ENCODE measurements at places on chromosomes 16 and 17. TPM values are rescaled to one million over a fixed set of nuclear protein-coding genes. Genes with fewer than 3 reads are reported as not detected.

DNA sequence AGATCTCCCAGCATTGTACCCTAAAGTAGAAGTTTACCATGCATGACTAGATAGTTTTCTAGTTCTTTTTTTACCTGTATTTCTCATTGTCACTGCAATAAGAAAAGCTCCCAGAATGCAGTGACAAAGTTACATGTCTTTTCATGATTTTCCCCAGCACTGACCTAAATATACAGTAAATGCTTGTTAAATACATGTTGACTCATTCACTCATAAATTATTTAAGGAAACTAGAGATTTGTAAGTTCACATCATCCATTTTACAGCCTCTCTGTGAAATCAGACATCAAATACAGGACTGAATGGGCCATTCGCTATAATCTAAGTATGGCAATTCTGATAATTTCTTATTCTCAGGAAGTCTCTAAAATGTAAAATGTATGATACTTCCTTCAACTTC is 258.9 kb upstream of the AXIN2 start:
- DNase-seq = no peak

Gene NPW
- total RNA-seq = 0.65 TPM

- no peak for DNase-seq
These were observed 6.3 kb upstream of the PRKAR1A start for GRCh38 chr17:68505951-68506350.

Gene NCOR1
- 136 TPM for total RNA-seq

Gene ABCC3
- total RNA-seq = 0.25 TPM

Gene CACNG4
- total RNA-seq = not detected

- no peak for DNase-seq
These were observed 77.9 kb downstream of the SDR42E1 start for GRCh38 chr16:81933361-81933760.

Gene CCL4
- 46.8 TPM for total RNA-seq

Gene CMTR2
- 20.1 TPM for total RNA-seq

- DNase-seq = no peak
These were observed 5.0 kb upstream of the BAHCC1 start for GRCh38 chr17:81390029-81390872.

Gene DBNDD1
- not detected for total RNA-seq

Gene ATF7IP2
- 23.6 TPM for total RNA-seq

DNA sequence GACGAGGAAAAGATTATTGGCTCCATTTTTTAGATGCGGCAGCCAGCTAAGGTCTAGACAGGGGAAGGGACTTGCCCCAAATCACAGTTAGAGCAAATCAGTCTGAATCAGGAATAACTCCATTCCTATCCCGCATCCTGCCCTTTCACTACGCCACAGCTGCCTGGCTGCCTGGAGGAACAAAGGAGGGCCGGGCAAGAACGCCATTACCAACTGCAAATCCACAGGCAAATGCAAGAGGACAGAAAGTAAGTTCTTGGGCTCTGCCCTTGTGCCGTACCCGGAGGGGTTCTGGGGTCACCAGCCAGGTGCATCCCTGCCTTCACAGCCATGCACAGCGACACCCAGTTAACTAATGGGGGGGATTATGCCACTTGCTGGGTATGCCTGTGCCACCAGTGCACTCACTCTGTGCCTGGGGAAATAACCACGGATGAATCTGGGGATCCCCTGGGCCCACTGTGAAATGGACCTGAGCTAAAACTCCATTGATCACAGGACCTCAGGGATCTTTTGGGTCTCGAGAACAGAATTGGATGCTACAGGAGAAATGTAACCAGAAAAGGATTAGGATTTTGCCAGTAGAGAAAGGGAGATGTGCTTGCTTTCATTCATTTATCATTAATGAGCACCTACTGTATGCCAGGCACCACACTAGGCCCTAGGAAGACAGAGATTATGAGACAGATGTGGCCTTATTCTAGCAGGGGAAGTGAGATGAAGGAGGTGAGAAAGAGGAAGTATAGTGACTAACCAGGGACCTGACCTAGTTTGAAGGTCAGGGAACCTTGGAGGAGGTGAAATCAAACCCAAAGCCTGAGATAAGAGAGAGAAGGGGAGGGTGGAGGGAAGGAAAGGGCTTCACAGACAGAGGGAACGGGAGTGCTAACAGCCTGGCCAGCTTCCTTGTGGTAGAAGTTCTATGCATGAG is 17.7 kb downstream of the BCL7C start:
- DNase-seq = no peak

DNA sequence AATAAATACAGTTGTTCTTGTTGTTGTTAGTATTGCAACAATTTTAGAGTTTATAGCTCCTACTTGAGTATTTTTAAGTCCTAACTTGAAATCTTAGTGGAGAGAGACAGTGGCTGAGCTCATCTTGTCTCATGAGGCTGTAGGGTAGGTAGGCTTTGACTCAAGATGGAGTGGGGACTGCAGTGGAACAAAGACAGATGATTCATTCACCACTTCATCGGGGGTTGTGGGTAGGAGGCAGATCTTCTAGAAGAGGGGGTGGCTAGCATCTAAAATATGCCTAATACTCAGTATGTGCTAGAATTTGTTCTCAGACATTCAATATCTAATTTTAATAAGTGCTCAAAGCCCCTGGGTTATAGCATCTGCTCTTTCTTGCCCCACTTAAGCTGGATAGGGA is 13.1 kb upstream of the MMD start:
- no peak for DNase-seq

Gene EXOSC6
- total RNA-seq = 24.4 TPM

Gene CHST6
- not detected for total RNA-seq

Gene PPY
- not detected for total RNA-seq

DNA sequence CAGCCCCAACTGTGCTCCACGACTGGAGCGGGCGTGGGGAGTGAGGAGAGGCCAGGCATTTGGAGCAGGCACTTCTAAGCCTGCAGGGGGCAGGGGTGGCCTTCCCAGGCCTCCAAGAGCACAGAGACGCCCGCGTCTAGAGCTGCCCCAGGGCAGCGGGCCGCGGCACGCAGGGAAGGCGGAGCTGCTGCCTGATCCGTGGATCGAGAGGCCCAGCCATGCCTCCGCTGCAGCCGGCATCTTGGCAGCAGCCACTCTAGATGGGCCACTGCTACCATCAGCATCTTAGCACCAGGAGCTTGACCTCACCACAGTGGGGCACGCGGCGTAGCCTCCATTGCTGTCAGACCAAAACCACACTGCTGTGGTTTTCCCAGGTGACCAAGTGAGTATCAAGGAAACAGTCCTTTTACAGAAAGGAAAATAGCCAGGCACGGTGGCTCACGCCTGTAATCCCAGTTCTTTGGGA is 20.4 kb upstream of the WDR45B start:
- DNase-seq = peak; percentile 48

Gene GJD3
- total RNA-seq = not detected

DNA sequence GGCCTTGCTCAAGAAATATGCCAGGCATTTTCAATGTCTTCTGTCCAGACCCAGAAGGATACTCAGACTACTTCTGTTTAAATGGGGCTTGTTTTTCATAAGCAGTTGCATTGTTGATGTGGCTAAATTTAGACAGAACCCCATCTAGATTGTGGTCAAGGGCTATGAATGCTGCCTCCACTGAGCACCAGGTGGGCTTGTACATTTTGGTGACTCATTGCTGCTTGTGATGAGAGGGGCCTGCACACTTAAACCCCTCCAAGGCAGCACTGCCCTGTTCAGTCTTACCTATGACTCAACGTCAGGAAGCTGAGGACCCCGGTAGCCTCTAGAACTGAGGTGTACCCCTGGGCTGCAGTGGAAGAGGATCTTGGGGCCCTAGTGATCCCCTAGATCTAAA is 144.0 kb downstream of the PRKCA start:
- no peak for DNase-seq

DNA sequence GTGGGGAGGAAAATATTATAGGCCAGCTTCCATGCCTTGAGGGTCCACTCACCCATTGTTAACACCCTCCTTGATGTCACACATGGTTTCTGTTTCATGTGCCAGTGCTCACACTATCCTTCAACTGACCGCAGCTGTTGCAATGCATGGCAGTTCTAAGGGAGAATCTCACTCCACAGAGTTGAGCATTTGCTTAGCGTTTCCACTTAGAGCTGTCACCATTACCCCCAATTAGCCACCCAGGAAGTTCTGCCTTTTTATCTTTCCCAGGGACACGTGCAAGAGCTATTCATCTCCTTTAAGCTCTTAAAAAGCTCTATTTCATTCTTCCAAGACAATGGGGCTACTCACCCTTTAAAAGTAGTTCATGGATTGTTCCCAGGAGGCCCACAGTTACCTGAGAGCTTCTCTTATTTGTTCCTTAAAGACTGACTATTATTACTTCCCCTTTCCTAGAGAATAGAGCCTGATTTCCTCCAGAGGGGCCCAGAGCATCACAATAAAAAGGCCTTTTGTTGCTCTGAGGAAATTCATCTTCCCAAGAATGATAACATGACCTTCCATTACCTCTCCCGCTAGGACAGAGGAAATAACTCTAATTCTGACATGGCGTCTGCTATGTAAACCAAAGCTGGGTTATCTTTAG is 126.8 kb downstream of the CACNG3 start:
- DNase-seq = no peak

GRCh38 chr17:55859301-55859795 is 108.5 kb downstream of the PCTP start:
- DNase-seq = no peak

- no peak for DNase-seq
These were observed 93.4 kb upstream of the TMEM132E start for GRCh38 chr17:34485999-34486398.

Gene ERCC4
- 10.1 TPM for total RNA-seq
